ENCODE measurements at places on chromosomes 7 and 10.

DNA sequence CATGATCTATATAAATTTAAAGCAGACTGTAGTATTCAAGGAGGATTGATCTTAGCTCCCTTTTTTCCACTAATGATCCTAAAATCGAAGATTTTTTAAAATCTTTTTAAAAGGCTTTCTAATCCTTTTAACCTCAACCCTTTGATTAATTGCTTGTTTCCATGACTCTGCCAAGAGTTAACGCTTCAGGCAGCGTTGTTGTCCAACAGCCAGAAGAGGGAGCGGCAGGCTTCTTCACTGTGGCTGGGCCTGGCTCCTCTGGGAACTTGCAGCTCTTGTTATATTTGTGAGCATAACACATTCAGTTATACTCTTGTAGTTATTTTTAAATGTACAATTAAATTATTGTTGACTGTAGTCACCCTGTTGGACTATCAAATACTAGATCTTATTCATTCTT, 26.3 kb downstream of the CRCP start:
- DNase-seq = peak; percentile 23

- DNase-seq = no peak
Observed at GRCh38 chr7:120827371-120828118, 30.4 kb downstream of the TSPAN12 start.

- DNase-seq = no peak
Observed at GRCh38 chr7:155279787-155280445, 17.8 kb upstream of the INSIG1 start.

DNA sequence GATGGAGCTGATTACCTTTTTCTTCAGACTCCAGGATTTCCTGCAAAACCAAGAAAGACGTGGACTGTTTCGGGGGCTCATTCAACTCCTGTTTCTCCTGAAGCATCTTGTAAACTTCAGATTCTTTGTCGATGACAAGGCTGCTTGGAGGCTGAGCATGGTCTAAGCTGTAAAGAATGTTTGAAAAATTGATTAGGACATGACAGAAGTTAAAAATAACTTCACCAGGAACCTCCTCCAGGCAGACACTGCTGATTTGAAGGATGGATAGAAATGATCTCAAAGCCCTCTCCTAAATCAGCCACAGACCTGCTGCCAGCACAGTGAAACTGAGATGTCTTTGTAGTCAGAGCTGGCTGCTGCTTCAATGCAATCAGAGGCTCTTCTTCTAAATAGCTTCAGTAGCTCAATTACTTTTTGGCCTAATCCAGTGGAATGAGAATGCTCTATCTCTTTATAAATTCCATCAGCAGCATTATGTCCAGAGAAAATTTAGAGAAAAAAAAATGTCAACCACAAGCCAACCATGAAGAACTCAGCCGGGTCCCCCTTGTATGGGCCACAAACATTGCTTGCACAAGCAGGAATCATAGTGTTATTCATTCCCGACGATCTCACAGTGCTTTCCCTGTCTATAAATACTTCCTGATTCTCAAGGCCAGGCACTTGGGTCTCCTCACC, 43.5 kb downstream of the PDLIM1 start:
- DNase-seq = no peak
